ENCODE measurements at places on chromosomes 4 and X.
A peak's percentile ranks its signal among the peaks of the same experiment; 100 is the strongest.

GRCh38 chr4:85701861-85702321 is 226.9 kb downstream of the ARHGAP24 start:
- DNase-seq, result no peak

GRCh38 chr4:1249731-1250526 is 999 bp upstream of the CTBP1 start:
- peak; percentile 88 for DNase-seq

DNA sequence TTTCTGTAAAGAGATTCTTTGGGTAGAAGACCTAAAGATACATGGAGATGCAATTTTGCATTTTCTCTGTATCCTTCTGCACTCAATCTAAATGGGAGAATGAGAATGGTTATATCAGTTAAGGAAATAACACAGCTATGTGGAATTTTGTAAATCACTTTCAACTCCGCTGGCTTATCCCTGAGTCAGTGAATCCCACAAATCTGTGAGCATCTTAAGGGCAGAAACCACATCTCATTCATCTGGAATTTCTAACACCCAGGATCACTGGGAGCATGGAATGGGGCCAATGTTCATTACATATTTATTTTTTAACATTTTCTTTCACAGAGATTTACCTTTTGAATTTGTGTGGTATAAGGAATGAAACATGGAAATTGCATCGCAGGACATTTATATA is 167.8 kb downstream of the CFAP47 start:
- DNase-seq, result no peak

GRCh38 chrX:140086691-140087090 is 121.4 kb upstream of the CXorf66 start:
- no peak for DNase-seq

- no peak for DNase-seq
Observed at GRCh38 chr4:74456849-74457395, 12.0 kb downstream of the AREG start.

DNA sequence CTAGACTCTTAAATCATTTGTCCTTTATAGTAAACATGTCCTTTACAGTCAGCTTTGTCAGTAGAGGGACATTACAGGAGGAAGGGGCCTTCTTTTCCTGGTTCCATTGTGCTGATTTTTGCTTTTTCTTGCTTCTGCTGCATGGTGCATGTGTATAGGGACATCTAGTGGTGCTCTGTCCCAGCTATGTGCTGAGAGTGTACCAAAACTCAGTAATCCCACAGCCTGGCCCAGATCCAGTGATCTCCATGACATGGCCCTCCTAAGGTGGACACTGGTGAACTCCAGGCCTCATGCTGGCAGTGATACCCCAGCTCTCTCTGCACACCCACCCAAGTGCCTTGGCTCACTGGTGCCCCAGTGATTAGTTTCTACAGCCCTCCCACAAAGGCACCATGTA is 45.2 kb downstream of the MAGEB17 start:
- no peak for DNase-seq

GRCh38 chr4:87038837-87039615 is 104.2 kb downstream of the AFF1 start:
- no peak for DNase-seq

- DNase-seq, result no peak
Observed at GRCh38 chr4:140523370-140523856, 555 bp upstream of the ELMOD2 start.

GRCh38 chrX:11064851-11065600 is 46.1 kb upstream of the HCCS start:
- no peak for DNase-seq

DNA sequence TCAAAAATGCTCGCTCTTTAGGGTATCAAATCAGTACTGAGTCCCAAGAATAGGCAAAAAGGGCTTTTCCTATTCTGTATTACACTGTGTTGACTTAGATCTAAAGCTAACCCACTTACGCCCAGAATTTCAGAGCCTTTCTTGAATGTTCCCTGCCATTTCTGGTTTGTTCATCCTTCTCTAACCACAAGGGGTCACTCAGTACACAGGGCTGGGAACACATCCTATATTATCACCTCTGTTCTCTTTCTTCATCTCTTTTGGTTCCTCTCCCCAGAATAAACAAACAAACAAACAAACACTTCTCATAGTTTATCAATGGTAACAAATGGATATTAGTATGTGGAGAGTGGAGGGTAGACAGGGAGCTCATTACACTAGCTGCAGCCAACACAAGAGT is 25.5 kb upstream of the MORC4 start:
- DNase-seq, result no peak

DNA sequence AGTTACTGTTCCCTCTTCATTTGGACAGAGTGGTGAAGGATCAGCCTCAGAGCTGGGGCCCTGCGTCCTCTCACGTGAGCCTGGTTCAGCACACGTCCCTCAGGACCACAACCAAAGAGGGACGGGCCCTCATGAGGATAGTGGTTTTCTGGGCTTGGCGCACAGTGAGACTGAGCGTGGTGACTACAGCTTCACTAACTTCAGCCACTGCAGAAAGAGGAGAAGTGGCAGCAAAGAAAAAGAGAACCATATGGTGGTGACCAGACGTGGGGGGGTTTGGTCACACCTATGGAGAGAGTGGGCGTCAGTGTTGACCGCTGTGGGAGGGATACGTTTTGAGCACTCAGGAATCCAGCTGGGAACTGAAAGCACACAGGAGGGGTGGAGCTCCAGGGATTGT is 21.8 kb upstream of the TNIP3 start:
- DNase-seq, result no peak

DNA sequence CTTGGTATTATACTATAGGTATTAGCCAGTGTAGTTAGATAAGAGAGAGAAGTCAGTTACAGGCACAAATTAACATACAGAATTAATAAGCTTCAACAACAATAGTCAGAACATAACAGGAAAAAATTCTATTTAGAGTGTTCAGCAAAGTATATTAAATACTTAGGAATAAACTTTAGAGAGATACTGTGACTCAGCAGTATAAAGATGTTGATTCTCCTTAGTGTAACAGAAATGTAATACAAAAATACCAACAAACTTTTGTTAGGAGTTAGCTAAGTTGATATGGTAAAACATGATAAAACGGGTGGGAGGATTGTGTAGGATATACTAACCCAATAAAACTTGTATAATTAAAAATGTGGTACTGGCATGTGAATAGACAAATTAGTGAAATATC is 154.3 kb downstream of the DIPK2B start:
- DNase-seq, result no peak

DNA sequence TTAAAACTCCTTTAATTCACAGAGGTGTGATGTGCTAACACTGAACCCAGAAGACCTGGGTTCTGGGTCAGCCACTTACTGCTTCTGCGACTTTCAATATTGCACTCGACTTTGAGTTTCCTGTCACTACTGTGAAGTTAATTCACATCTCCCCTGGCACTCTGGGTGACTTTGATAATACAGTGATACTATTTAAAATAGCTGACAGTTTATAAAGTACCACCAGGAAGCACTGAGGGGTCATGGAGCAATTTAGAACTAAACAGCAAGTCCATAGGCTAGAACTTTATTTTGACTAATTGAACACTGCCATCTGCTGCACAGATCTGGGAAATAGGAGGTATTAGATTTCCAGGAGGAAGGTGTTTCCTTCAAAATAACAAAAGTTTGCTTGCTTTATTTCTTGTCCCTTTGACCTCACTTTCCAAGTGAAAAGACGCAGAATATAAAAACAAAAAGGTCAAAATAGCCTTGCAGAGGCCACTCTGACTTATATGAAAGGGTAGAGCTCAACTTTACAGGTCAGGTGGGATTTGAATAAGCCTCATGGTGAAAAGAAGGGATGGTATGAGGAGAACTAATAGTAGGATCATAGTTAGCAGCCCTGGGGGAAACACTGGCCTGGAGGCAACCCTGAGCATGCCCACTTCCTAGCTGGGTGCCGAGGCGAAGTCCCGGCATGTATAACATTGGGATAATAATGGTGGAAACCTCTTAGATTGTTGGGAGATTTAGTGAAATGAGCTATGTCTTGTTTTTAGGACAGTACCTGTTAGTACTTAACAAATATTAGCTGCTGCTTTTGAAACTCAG is 53.4 kb downstream of the ZNF518B start:
- no peak for DNase-seq

DNA sequence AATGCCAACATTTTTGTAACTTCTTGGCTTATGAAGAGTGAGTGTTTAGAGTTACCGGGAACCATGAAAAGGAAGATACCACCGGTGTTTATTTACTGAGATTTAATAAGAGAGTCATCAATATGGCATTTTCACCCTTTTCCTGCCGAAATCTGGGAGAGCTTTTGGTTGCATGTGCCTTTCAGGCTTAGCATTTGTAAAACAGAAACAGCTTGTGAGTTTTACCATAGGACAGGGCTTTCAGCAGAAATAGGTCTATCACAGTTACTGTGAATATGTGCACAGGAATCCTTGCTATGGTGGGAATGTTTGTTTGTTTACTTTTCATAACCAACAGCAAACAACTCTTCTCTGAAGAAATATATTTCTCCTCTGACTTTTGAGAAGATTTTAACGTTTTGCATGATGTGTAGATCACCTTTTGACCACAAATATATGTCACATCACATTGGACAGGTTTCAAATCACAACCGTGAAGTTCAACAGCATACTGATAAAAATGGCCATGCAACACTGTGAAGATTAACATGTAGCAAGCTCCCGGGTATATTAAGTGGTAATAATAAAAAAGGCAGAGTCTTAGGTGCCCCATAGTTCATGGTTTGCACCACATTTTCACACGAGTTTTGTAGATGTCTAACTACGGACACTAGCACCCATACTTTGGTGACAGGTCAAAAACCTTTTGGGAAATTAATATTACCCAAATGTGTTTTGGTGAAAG is 21.3 kb downstream of the ARHGAP24 start:
- DNase-seq, result no peak

DNA sequence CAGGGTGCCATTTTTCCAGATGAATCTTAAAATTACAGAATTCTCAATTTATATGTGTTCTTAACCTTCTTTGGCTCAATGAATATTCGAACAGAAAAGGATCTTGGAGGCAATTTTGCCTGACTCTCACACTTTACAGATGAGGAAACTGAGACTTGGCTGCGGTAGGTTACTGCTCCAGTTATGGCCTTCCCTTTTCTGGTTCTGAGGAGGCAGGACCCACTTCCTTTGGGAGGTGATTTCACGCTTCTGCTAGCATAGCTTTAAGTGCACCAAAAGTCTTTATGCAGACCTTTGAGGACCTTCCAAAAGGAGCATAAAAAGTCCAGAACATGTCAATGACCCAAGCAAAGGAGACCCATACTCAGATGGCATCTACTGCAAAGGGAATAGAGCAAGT is 44.7 kb upstream of the KLF3 start:
- DNase-seq, result no peak

DNA sequence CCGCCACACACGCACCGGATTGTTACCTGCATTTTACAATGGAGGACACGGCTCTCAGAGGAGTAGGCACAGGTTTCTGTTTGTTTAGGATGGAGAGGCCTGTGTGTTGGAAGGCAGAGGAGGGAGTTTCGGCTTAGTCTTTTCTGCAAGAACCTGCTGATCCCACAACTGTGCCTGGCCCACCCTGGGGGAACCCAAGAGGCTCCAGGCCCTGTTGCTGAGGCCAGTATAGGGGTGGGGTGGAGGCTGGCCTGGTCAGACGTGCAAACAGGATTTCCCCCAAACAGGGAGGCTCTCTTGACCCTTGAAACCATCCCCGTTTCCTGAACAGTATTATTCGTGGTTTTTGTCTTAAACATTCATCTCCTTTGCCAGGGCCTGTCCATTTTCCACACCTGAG is 772 bp upstream of the SLC49A3 start:
- no peak for DNase-seq

GRCh38 chr4:122393276-122393675 is 14.5 kb downstream of the ADAD1 start:
- no peak for DNase-seq

DNA sequence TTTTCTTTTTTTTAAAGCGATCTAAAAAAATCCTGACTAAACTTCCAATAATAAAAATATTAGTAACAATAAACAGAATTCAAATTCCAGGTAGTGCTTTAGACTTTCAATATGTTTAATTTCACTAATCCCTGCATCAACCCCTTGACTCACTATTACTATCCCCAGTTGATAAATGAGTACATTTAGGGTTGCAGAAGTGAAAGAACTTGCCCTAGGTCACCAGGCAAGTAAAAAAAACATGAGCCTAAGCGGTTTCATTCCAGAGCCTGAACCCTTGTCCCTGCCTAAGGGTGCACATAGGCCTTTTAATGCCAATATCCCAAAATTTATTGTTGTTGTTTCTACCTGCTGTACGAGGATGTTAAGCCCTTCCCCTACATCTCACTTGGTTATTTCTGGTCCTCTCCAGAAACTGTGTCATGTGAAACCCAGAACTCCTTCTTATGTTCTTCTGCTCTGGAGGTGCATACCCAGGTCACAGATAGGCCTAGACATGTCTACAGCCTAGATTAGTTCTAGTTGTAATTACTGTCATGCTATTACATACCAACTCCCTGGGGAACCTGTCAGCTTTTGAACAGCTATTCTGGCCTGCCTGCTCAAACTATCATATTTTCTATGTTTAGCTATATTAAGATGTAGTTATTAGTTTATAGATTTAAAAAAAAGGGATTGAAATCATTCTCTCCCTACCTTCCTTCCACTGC is 244.5 kb upstream of the PITX2 start:
- DNase-seq, result no peak

GRCh38 chrX:3232262-3232923 is 114.1 kb downstream of the MXRA5 start:
- no peak for DNase-seq

- DNase-seq, result no peak
Observed at GRCh38 chr4:752196-752861, 46.7 kb downstream of the PCGF3 start.

DNA sequence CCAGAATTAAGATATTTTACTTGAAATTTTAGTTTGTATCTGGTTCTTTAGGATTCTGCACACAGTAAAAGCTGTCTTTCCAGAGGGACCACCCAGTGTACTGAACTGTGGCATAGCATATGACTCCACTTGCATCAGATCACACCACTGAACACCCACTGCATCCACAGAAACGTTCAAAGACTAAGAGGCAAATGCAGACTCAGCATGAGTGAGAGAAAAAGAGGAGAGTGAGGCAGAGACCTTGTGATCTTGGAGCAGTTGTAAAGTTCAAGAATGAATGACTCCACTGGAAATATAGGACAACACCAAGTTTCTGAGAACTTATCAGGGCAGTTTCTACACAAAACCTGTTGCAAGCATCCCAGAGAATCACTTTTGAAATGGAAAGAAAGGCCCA is 20.8 kb downstream of the PRDM5 start:
- no peak for DNase-seq

DNA sequence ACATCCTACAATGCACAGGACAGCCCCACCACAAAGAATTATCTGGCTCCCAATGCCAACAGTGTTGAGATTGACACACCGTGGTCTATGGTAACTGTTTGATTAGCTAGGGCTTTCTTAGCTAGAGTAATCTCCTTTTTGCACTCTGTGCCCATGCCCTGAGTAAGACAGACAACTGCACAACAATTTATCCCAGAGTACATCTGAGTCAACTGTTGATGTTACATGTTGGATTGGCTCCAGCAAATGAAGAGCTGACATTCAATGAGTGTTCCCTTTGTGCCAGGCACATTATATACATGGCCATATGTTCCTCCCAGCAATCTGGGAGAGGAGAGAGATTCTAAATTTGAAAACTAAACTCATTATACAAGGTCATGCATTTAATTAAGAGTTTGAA is 3.9 kb upstream of the FAM9C start:
- no peak for DNase-seq

GRCh38 chrX:130097507-130098209 is 12.6 kb downstream of the ELF4 start:
- DNase-seq, result no peak

Data from activated naive CD4-positive, alpha-beta T cell treated with anti-CD3 and anti-CD28 coated beads, Interleukin-2, amount 50 U/mL, for 72 hours (primary cell).